ENCODE measurements at places on chromosomes 1 and 21. TPM values are rescaled to one million over a fixed set of nuclear protein-coding genes. Genes with fewer than 3 reads are reported as not detected.

Gene ZBTB7B
- polyA plus RNA-seq, result 14.4 TPM

Gene GPR157
- 19.2 TPM for polyA plus RNA-seq

Gene IL19
- not detected for polyA plus RNA-seq

Gene NMNAT2
- 1.5 TPM for polyA plus RNA-seq

Gene DIP2A
- polyA plus RNA-seq, result 54.5 TPM

Gene HJV
- polyA plus RNA-seq, result 0.27 TPM

Gene FAM177B
- 0.41 TPM for polyA plus RNA-seq

Gene TMEM52
- 2.0 TPM for polyA plus RNA-seq

DNA sequence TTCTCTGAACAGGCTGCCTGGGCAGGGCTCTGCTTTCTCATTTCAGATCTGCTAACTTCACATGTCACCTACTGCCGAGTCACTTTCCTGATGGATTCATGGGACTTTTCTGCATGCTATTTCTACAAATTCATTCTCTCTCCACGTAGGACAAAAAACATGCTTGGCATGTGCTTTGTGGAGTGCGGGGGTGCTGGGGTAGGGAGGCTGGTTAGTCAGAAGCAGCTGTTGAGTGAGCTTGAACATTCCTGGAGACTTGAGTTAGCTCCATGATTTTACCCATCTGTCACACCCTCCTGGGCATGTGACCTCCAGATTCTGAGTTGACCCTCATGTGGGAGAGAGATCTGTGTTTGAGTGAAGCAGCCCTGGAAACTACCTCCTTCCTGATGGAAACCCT lies 71.4 kb downstream of the UCK2 start:
- H3K4me1 ChIP-seq, result peaks cover 5% of the 10 kb centered on the region
- H3K36me3 ChIP-seq, result no peaks in the 10 kb centered on the region
- H3K4me3 ChIP-seq, result no peak overlapping the region
- peak overlapping the region; percentile 53 for H3K27ac ChIP-seq
- no peaks in the 10 kb centered on the region for H3K27me3 ChIP-seq
- no peak for DNase-seq

DNA sequence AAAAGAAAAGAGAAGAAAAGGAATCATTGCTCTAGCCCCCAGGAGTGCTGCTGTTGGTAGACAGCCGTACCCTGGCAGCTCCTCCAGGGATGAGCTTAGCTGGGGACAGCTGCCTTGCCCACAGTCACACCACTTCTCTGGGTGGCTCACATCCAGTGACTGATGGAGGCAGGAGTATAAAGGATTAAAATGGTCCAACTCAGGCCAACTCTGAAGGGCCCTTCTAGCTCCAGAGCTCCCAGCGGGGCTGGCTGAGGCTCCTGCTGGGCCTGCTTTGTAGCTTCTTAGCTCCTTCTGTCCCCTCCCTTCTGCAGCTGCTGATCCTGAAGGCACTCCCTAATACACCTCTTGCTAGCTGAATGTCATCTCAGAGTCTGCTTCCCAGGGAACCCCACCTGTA lies 4.4 kb downstream of the CITED4 start:
- H3K4me1 ChIP-seq, result peaks cover 4% of the 10 kb centered on the region
- no peak overlapping the region for H3K27ac ChIP-seq
- no peaks in the 10 kb centered on the region for H3K36me3 ChIP-seq
- no peak overlapping the region for H3K4me3 ChIP-seq
- no peak for DNase-seq
- H3K27me3 ChIP-seq, result no peaks in the 10 kb centered on the region

GRCh38 chr1:107666493-107666892 lies 298.5 kb downstream of the VAV3 start:
- H3K27ac ChIP-seq, result no peak overlapping the region
- DNase-seq, result no peak
- H3K27me3 ChIP-seq, result no peaks in the 10 kb centered on the region
- no peaks in the 10 kb centered on the region for H3K36me3 ChIP-seq

DNA sequence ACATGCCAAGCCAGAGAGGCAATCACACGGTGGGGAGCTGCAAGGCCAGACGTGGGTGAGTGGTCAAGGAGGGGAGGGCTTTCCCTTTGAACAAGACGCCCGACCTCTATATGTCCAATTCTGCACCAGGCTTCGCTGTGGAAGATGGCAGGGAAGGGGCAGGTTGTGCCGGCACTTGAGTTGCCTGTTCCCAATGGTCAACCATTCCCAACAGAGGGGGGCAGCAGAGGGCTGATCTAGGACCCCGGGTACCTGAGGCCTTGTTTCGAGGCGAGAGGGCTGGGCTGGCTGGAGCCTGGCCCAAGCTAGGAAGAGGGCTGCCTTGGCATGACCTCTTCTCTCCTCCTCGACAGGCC lies 64.9 kb downstream of the TMEM53 start:
- H3K27me3 ChIP-seq, result peaks cover 9% of the 10 kb centered on the region
- no peak overlapping the region for H3K27ac ChIP-seq
- H3K4me3 ChIP-seq, result no peak overlapping the region
- no peaks in the 10 kb centered on the region for H3K4me1 ChIP-seq

- peaks cover 12% of the 10 kb centered on the region for H3K27me3 ChIP-seq
- H3K27ac ChIP-seq, result no peak overlapping the region
- no peak overlapping the region for H3K4me3 ChIP-seq
- no peaks in the 10 kb centered on the region for H3K36me3 ChIP-seq
- no peak for DNase-seq
Measured at GRCh38 chr1:214259353-214259977, 21.5 kb upstream of the SMYD2 start.

DNA sequence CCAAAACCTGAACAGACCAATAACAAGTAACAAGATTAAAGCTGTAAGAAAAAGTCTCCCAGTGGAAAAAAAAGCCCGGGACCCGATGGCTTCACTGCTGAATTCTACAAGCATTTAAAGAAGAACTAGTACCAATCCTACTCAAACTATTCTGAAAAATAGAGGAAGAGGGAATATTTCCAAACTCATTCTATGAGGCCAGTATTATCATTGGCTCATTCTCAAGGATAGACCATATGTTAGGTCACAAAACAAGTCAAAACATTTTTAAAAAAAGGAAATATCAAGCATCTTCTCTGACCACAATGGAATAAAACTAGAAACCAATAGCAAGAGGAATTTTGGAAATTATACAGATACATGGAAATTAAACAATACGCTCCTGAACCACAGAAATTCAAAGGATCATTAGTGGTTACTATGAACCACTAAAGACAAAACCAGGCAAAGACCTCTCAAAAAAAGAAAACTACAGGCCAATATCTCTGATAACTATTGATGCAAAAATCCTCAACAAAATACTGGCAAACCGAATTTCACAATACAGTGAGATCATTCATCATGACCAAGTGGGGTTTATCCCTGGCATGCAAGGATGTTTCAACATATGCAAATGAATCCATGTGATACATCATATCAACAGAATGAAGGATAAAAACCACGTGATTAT lies 13.9 kb upstream of the IL20 start:
- H3K27me3 ChIP-seq, result no peaks in the 10 kb centered on the region
- DNase-seq, result no peak
- no peak overlapping the region for H3K27ac ChIP-seq
- H3K36me3 ChIP-seq, result no peaks in the 10 kb centered on the region
- H3K4me3 ChIP-seq, result no peak overlapping the region

DNA sequence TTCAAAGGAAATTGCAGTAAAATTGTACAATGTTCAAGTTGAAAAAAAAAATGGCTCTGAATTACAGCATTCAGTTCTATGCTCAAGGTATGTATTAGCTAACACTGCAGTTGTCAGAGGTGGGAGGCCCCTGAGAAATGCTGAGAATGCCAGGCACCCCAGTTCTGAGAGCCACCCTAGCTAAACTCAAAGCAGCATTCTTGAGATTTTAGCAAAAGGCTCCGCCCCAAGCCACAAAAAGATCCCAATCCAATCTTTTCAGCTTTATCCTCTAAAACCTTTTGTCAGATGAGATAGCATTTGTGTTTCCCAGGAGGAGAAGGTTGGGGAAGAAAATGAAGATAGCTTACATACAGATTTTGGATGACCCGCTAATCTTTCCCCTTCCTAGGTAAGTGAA lies 68.8 kb downstream of the SMYD2 start:
- H3K27ac ChIP-seq, result no peak overlapping the region
- no peak for DNase-seq
- H3K4me3 ChIP-seq, result no peak overlapping the region

GRCh38 chr1:57860931-57861565 lies 437.2 kb upstream of the DAB1 start:
- H3K4me3 ChIP-seq, result no peak overlapping the region
- no peaks in the 10 kb centered on the region for H3K36me3 ChIP-seq
- H3K27ac ChIP-seq, result no peak overlapping the region
- no peaks in the 10 kb centered on the region for H3K4me1 ChIP-seq

DNA sequence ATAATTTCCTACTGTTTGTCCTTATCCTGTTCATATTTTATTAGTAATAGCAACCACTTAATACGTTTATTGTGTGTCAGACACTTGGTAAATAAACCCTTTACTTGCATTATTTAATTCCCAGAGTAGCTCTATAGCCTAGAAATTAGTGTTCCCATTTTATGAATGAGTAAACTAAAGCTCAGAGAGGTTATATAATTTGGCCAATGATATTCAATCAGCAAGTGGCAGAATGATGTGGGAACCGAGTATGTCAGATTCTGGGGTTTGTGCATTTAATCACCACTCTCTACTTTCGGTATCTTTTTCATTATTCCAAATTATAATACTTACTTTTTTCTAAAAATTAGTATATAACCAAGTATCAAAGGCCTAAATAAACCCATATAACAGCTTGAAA lies 6.6 kb upstream of the ARPC5 start:
- H3K4me3 ChIP-seq, result no peak overlapping the region
- peaks cover 4% of the 10 kb centered on the region for H3K4me1 ChIP-seq
- no peaks in the 10 kb centered on the region for H3K36me3 ChIP-seq
- no peak overlapping the region for H3K27ac ChIP-seq

DNA sequence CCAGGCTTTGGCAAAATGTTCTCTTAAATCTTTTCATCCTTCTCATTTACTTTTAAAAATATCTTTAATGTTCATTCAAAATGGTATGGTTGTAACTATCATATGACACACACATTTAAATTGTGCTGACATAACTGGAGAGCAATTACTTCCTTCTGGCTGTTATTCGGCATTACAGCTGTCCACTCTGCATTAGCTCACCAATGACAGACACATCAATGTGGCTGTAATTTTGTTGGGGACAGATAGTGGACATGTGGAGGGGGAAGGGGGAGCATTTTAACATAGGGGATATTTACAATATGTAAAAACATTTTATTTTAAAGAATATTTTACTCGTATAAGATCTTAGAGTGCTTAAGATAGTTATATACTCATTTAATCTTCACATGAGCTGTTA lies 319.8 kb downstream of the HMCN1 start:
- DNase-seq, result no peak
- H3K27me3 ChIP-seq, result no peaks in the 10 kb centered on the region
- H3K27ac ChIP-seq, result peak overlapping the region; percentile 33
- H3K36me3 ChIP-seq, result no peaks in the 10 kb centered on the region
- H3K4me1 ChIP-seq, result no peaks in the 10 kb centered on the region

- H3K27ac ChIP-seq, result no peak overlapping the region
- no peaks in the 10 kb centered on the region for H3K36me3 ChIP-seq
- no peak overlapping the region for H3K4me3 ChIP-seq
- DNase-seq, result no peak
- H3K4me1 ChIP-seq, result no peaks in the 10 kb centered on the region
Measured at GRCh38 chr1:13498553-13498952, 15.2 kb downstream of the LRRC38 start.

DNA sequence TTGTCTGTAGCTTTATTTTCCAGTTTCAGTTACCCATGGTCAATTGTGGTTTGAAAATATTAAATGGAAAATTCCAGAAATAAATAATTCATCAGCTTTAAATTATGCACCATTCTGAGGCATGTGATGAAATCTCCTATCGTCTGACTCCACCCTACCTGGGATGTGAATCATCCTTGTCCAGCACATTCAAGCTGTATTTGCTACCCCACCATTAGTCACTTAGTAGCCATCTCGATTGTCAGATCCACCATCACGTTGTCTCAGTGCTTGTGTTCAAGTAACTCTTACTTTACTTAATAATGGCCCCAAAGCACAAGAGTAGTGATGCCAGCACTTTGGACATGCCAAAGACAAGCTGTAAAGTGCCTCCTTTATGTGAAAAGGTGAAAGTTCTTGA lies 4.0 kb downstream of the STPG1 start:
- no peaks in the 10 kb centered on the region for H3K27me3 ChIP-seq
- no peaks in the 10 kb centered on the region for H3K36me3 ChIP-seq
- H3K4me1 ChIP-seq, result no peaks in the 10 kb centered on the region
- no peak overlapping the region for H3K4me3 ChIP-seq

DNA sequence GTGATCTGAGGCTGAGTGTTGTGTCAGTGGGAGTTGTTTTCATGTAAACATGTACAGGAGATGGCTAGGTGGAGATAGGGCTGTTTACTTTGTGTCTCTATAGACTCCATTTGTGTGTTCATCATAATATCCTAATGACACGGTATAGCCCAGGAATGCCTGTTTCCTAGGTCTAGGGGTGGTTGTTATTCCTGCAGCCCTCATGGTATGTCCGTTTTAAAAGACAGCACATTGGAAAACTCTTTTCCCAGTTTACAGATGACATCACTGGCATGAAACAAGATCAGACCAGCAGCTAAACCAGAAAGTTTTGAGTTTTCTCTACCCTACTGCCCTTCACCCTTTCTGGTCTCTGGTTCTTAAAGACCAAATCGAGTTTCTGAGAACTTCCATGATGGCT lies 227.3 kb upstream of the TMEM51 start:
- no peak overlapping the region for H3K4me3 ChIP-seq
- no peak for DNase-seq
- H3K36me3 ChIP-seq, result no peaks in the 10 kb centered on the region

GRCh38 chr1:153749408-153750005 lies 21.7 kb downstream of the INTS3 start:
- H3K27me3 ChIP-seq, result no peaks in the 10 kb centered on the region
- H3K4me1 ChIP-seq, result peaks cover 28% of the 10 kb centered on the region
- no peak overlapping the region for H3K4me3 ChIP-seq
- H3K27ac ChIP-seq, result peak overlapping the region; percentile 71
- DNase-seq, result peak; percentile 87
- peaks cover 81% of the 10 kb centered on the region for H3K36me3 ChIP-seq

- no peak overlapping the region for H3K27ac ChIP-seq
- no peaks in the 10 kb centered on the region for H3K27me3 ChIP-seq
- no peaks in the 10 kb centered on the region for H3K36me3 ChIP-seq
- no peak for DNase-seq
Measured at GRCh38 chr1:213008564-213008963, 7.1 kb downstream of the ANGEL2 start.

- no peaks in the 10 kb centered on the region for H3K4me1 ChIP-seq
- H3K4me3 ChIP-seq, result no peak overlapping the region
- DNase-seq, result no peak
- H3K27ac ChIP-seq, result no peak overlapping the region
Measured at GRCh38 chr1:171590022-171590421, 32.0 kb upstream of the MYOCOS start.
